Dermis microvascular lymphatic vessel endothelial cell (primary cell): ENCODE measurements at places on chromosomes 5 and 9. TPM values are rescaled to one million over a fixed set of nuclear protein-coding genes. Genes with fewer than 3 reads are reported as not detected.

Gene FAM170A
- not detected in 2 replicates for total RNA-seq

DNA sequence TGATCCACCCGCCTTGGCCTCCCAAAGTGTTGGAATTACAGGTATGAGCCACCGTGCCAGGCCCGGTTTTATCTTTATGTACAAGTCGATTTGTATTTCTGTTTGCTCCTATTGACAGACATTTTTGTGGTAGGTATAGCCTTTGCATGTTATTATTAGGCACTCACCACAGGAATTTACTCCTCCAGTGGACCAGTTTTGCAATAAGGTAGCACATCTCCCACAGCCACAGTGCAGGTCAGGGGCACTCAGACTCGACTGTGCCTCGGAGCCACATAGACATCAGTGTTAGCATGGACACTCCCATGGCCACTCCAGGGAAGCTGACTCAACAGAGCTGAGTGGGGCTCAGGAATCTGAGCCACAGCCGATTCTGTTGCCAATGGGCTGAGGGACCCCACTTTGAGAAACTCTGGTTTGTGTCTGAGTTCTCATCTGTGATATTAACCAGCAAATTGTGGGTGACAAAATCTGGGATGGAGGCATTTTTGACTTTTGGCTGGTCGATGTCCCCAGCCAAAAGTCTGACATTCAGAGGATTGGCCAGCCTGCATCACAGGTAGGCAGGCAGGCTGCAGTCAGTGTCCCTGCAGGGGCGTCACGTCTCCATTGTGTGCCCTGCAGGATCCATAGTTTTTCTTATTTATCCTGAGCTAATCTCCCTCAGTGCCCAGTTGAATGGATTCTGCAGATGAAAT is 15.0 kb upstream of the SHB start:
- DNase-seq, result no peak

DNA sequence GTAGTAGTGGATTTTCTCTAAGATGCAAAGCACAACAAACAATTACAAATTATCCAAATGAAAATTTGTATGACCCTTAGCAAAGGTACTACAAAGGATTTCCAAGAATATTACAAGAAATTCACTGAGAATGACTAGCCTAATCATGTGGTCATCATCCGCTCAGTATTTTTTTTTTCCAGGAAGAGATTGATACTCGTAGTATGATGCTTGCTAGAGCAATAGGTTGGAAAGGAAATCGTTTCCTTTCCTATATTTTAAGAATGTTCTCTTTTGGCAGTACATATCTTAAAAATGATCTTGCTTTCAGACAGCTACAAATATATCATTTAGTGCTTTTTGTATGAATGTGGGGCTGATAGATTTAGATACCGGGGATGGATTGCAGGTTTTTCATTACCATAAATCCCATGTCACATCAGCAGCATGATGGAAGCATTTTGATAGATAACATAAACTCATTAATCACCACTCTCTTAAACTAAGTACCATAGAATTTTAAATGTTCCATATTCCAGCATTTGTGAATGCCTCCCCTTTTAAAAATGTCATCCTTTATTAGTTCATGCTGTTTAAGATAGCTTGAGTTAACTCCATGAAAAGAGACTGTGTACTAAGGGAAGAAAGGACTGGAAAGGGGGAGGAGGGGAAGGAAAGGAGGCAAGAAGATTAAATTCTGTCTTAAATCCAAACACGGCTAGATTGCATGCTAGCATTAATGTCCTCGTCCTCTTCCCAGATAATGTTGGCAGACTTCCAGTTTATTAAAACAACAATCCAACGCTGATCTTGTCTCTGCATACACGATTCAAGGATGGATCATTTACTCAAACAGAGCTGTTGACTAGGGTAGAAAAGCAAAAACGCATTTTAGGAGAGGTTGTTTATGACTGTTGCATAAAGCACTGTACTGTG is 311.7 kb upstream of the ZNF608 start:
- DNase-seq, result no peak

- DNase-seq, result no peak
Measured at GRCh38 chr5:9363026-9363425, 182.8 kb downstream of the SEMA5A start.

DNA sequence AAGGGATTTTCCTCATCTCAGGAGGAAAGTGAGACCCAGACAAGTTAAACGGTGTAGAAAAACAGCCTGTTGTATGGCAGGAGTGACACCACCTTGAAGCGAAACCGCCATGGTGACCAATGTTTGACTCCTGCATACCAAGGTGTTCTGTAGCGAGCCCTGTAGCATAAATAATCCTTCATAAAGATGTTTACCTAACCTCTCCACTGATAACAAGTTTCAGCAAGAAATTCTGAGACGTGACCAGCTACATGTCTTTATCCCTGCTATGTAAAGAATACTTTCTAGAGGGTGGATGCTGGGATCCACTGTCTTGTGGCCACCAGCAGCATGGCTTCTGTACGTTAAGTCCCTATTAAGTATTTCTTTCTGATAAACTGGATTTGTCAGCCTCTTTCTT is 148.1 kb downstream of the MPDZ start:
- DNase-seq, result no peak

DNA sequence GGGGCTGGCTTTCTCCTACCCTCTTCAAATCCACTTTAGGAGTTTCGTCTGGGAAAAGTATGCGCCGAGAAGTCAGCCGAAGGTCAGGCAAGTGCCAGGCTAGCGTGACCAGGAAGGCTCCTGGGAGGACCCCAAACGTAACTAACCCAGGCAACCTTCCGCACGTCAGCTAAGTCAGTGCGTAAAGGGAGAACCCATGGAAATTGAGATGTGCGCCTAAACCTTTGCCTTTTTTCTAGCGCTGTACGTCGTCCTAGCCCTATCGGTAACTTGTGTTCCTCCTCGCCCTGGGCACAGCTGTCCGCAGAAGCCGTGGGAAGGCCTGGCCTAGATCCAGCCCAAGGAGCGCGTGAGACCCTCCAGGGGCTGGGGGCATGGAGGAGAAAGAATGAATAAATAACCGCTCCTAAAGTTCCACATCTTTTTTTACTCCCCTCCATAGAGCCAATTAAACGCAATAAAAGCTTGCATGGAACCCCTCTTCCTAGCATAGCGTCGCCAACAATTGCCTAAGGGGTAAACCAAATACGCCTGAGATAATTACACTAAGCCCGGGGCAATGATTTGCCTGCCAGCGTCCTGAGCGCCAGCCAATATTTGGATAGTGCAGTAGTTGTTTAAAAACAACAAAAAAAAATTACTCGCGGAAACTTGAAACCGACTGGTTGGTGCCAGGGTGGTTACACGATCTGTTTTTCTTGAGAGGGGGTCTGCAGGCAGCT is 4.0 kb upstream of the FOXB2 start:
- DNase-seq, result no peak
